ENCODE measurements at places on chromosomes 6 and 20.

- no peak for DNase-seq
These were observed 13.3 kb downstream of the NFATC2 start for GRCh38 chr20:51529081-51529681.

- no peak for DNase-seq
These were observed 97.1 kb upstream of the AKAP12 start for GRCh38 chr6:151142676-151143075.

DNA sequence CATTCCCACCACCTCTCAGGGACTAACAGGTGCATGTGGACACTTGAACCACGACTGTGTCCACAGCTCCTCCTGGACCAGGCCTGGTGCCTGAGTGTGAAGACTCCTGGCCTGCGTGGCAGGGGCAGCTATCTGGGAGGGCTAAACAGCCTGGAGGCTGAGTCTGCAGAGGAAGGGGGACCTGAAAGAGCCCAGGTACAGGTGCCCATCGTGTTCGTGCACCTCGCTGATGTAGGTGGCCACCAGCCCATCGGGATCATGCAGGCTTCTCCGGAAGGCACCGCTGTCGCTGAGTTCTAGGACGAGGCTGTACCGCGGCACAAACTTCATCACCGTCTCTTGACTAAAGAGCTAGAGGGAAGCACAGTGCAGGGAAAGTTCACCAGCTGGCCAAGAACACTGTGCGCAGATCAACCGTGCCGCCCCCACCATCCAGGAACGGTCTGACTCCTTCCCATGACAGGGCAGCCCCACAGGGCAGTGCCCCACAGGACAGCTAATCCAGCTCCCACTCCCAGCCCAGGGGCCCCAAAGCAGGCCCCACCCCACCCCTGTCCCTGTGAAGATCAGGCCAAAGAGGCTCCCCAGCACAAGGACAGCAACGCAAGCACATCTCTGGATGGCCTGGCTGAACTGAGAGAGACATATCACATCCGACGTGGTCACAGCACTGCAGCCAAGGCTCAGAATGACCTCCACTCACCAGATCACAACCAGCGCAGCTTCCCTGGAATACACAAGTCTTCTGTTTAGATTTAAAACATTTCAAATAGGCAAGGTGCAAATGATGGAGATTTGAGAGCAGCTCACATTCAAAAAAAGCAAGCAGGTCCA is 14.8 kb downstream of the CST7 start:
- no peak for DNase-seq

GRCh38 chr6:94362061-94362864 is 942.9 kb upstream of the EPHA7 start:
- no peak for DNase-seq

- no peak for DNase-seq
These were observed 16.8 kb upstream of the BCLAF1 start for GRCh38 chr6:136306466-136306865.

DNA sequence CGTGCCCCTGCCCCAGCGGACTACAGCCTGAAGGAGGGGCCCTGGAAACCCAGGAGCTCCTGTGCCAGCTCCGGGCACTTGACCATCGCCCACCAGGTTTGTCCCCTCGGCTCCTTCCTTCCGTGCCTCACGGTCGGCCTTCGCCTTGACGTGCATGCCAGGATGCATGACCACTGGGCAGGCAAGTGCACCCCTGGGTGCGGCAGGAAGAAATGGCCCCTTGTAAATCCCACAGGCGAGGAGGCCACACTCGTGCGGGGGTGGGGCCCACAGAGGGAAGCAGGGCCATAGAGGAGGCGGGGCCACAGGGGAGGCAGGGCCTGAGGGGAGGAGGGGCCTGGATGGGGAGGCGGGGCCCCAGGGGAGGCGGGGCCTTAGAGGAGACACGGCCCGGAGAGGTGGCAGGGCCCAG is 81.7 kb downstream of the YTHDF1 start:
- DNase-seq: no peak

Data from NCI-H2029 treated with DMSO at 0.1 percent for 48 hours (cell line).